Suprapubic skin (tissue), 4 donors: ENCODE measurements at places on chromosomes 11 and 22. TPM values are rescaled to one million over a fixed set of nuclear protein-coding genes. Genes with fewer than 3 reads are reported as not detected.

- H3K27ac ChIP-seq: no peak overlapping the region
- no peaks in the 10 kb centered on the region for H3K36me3 ChIP-seq
- H3K27me3 ChIP-seq: peaks cover 29% of the 10 kb centered on the region
- peaks cover 5% of the 10 kb centered on the region for H3K4me1 ChIP-seq
- no peak overlapping the region for H3K4me3 ChIP-seq
Observed at GRCh38 chr22:23403720-23404688, 176.1 kb downstream of the IGLL1 start.

DNA sequence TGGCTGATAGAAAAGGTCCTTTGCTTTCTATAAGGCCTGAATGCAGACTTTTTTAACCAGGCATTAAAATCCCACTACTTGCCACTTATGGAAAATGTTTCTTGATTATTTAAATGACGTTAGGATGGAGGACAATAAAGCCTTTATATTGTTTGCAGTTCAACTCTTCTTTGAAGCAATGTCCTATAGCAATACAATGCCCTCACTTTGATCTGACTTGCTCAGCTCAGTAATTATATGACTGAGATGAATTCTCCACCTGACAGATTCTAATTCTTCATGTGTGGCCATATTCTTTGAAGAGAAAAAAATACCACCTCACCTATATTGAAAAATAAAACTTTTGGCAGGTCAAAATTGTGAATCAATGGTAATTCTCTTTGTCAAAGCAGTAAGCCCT, 182.0 kb upstream of the MTMR2 start:
- DNase-seq: no peak
- no peak overlapping the region for H3K27ac ChIP-seq
- H3K27me3 ChIP-seq: no peaks in the 10 kb centered on the region
- H3K36me3 ChIP-seq: no peaks in the 10 kb centered on the region
- H3K4me3 ChIP-seq: no peak overlapping the region

DNA sequence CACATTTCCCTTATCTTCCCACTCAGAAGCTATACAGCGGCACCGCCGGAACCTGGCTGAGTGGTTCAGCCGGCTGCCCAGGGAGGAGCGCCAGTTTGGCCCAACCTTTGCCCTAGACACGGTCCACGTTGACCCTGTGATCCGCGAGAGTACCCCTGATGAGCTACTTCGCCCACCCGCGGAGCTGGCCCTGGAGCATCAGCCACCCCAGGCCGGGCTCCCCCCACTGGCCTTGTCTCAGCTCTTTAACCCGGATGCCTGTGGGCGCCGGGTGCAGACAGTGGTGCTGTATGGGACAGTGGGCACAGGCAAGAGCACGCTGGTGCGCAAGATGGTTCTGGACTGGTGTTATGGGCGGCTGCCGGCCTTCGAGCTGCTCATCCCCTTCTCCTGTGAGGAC, 4.9 kb downstream of the NLRX1 start:
- no peak overlapping the region for H3K27ac ChIP-seq
- peaks cover 19% of the 10 kb centered on the region for H3K4me1 ChIP-seq
- H3K36me3 ChIP-seq: peaks cover 53% of the 10 kb centered on the region
- no peak for DNase-seq
- H3K27me3 ChIP-seq: no peaks in the 10 kb centered on the region

DNA sequence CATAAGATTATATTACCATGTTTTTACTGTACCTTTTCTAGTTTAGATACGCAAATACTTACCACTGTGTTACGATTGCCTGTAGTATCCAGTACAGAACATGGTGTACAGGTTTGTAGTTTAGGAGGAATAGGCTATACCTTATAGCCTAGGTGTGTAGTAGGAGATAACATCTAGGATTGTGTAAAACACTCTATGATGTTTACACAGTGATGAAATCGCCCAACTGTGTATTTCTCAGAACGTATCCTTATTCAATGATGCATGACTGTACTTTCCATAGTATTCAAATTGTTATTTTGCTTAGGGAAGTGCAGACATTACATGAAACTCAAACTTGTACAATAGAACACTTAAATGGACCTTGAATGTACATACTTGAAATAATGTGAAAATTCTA, 188.1 kb upstream of the PDGFD start:
- no peak overlapping the region for H3K4me3 ChIP-seq
- no peak for DNase-seq
- H3K27ac ChIP-seq: no peak overlapping the region
- H3K4me1 ChIP-seq: no peaks in the 10 kb centered on the region

The POGLUT3 gene
- total RNA-seq: 14.8 TPM

The AMOTL1 gene
- 69.7 TPM for total RNA-seq

The STIM1 gene
- 58.4 TPM for total RNA-seq
